NCI-H226 (cell line): ENCODE measurements at places on chromosomes 7 and 10.

GRCh38 chr7:107711301-107711700 lies 32.6 kb upstream of the CBLL1 start:
- DNase-seq = peak; percentile 56

DNA sequence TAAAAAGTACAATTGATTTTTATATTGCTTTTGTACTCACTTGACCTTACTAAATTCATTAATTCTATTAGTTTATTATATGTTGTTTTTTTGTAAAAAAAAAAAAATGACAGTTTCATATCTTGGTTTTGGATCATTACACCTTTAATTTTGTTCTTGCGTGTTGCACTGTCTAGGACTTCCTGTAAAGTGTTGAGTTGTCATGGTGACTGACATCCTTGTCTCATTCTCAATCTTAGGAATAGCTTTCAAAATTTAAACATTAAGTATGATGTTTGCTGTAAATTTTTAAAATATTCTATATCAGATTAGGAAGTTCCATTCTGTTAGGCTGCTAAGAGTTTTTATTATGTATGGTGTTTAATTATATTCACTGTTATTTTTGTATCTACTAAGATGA lies 139.1 kb downstream of the ARHGAP12 start:
- DNase-seq = no peak

DNA sequence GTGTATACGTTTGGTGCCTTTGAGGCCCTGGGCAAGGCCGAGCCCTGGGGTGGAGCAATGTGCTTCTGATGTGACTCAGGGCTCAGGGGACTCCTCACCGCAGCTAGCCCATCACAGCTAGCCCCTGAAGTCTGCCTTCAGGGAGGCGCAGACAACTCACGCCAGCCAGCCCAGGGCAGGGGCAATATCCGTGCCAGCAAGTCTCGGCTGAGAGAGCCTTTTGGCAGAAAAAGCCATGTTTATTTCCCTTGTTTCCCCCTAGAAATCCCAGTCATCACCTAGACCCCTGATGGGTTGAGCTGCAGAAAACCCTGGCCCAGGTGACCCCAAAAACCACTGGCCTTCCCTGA lies 90.4 kb downstream of the CHST15 start:
- no peak for DNase-seq

DNA sequence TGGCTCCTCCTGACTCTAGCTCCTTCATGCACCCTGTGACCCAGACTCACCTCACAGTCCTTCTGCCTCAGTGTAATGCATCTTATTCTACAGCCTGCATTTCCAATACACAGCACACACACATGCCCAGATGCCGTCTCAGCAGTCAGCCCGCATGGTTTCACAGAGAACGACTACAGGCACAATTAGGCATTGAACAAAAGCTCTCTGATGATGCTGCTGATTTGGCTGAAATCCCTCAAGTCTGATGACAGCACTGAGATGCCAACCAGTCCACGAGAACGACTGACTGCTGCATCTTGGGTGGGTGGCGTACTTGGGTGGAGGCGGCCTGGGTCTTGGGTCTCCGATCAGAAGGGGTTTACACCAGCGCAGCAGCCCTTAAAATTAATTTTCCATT lies 200.4 kb downstream of the TAX1BP1 start:
- no peak for DNase-seq

DNA sequence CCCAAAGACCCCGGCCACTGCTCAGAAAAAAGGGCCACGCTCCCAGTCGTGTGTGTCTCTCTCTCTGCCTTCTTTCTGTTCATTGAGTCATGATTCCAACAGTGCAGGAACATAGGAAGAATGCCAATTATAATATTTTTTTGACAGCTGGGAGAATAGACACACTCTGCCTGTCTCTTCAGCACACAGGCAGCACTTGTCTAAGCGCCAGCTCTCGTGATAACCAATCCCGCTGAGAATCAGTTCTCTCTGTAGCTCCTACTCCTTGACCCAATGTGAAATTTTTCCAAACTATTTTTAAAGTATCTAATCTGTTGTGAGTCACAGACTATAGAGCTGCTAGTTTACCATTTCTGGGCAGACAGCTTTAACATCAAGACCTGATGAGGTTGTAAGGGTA lies 145.7 kb upstream of the RHEB start:
- peak; percentile 86 for DNase-seq

DNA sequence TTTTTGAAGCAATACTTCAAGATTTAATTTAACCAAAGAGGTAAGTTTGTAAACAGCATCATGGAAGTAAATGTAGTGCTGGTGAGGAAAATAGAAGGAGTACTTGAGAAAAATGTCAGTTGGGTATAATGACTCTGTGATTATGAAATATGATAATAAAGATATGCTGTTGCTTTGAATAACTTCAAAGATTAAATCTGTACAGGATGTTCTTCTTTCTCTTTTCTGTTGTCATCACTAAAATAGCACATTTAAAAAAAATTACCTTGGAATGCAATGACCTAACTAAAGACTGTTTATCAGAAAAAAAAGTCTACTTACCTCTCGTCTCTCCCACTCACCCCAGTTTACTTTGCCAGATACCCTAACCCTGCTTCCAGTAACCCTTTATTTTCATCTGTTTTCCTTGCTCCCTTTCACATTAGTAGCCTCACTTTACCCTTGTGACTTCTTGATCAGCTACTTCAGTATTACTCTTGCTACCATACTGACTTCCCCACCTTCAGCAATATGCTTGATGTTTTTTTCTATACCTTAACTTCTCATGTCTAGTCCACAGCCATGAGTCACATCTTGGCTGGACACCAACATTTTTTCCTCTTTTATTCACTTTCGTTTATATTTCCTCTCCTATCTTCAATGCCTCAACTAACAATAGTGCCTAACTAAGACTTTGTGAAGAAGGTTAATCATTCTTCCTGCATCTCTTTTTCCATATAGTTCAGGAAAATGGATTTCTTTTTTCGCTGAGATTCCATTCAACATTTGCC lies 29.7 kb upstream of the TAS2R16 start:
- peak; percentile 81 for DNase-seq

DNA sequence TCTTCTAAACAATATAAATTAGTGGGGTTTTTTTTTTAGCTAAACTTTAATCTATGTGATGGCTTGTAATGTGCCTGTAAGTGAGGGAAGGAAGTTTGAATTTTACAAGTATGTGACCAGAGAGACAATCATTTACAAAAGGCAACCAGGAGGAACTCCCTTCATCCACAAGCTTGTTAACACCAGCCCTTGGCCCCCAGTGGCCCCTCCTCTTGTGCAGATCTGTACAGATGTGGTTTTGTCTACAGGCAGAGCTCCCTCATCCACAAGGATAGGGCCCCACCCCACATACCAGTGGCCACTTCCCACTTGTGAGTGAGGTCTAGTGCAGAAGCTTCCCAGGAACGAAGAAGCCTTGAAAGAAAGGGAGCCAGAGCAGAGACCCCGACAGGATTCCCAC lies 234.1 kb upstream of the KMT2E start:
- DNase-seq = no peak

GRCh38 chr10:113064039-113064438 lies 114.0 kb downstream of the TCF7L2 start:
- no peak for DNase-seq

GRCh38 chr10:71610651-71611050 lies 108.9 kb downstream of the C10orf105 start:
- DNase-seq = no peak

- peak; percentile 30 for DNase-seq
Measured at GRCh38 chr7:140326116-140326928, 72.0 kb downstream of the SLC37A3 start.

GRCh38 chr7:156988343-156989185 lies 21.9 kb downstream of the MNX1 start:
- no peak for DNase-seq

GRCh38 chr7:107758667-107759066 lies 14.7 kb downstream of the CBLL1 start:
- no peak for DNase-seq

DNA sequence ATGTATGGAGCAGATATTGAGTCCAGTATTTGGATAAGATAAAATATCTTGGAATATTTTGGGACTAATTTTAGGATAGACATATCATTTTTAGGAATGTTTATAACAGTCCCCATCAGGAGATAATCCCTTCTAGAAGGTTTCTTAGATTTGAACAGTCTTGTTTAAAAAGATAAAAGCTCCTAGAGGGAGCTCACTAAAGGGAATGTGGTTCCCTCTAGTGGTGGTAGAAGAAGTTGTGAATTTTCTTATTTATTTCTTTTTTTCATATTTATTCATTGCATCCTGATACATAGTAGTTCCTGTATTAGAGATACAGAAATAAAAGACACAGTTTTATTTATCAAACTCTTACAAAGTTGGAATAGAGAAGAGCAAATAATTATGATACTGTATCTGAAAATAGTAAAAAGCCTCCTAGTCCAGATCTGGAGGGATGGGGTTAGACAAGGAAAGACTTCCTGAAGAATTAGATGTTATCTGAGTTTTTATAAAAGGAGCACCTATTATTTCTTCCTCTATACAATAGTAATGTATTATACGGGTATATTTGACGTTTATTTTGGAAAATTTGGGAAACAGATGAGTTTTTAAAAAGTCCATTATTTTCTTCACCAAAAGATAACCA lies 24.5 kb upstream of the KLF14 start:
- peak; percentile 3 for DNase-seq

GRCh38 chr7:1054438-1054837 lies 10.1 kb downstream of the GPR146 start:
- DNase-seq = no peak

GRCh38 chr10:51425431-51425830 lies 274.0 kb downstream of the CSTF2T start:
- DNase-seq = no peak

DNA sequence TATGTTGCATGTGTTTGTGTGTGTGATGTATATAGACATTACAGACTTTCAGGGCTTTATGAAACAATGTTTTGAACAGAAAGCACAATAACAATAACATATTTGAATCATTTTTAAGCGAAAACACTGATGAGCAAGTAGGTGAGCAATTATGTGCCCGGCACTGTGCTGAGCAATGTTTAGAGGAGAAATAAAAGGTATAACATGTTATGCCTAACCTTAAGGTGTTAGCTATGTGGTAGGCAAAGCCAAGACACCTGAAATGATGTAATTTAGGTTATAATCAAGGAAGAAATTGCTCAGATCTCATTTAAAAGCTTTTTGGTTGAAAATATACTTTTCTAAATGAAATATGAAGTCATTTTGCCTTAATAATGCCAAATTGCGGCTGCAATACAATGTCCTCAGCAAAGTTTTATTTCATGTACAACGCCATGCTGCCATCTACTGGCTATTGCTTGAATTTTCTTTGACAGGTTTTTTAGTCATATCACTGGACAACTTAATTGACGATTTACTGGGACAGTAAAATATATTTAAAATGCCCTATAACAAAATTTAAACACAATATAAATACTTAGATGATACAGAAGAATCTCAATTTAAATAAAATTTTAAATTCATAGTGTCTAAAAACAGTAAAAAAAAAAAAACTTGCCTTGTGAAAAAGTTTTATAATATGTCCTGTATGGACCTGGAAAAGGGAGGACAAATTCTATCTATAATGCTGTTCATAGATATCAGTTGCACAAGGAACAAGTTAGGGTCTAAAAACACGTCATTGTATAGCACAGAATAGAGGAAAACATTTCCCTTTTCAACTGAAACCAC lies 131.1 kb upstream of the CDK1 start:
- DNase-seq = no peak

DNA sequence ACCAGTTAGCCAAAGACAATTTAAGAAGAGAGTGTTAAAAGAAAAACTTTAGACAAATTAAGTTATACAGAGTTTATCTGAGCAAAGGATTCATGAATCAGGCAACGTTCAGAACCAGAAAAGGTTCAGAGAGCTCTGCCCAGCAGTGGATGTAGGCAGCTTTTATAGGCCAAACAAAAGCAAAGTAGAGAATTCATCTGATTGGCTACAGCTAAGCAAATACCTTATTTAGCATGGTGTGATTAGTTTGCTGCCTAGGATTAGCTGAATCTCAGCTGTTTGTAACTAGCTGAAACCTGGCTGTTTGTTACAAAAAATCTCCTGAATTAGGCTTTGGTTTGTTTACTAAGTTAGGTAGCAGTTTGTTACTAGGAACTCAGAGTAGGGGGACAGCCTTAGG lies 66.0 kb downstream of the SLC25A40 start:
- no peak for DNase-seq

GRCh38 chr10:71840177-71840957 lies 10.7 kb downstream of the PSAP start:
- DNase-seq = peak; percentile 100

- DNase-seq = no peak
Measured at GRCh38 chr7:7868572-7868899, 100.1 kb upstream of the GLCCI1 start.

GRCh38 chr7:79681454-79681853 lies 228.0 kb upstream of the MAGI2 start:
- no peak for DNase-seq

DNA sequence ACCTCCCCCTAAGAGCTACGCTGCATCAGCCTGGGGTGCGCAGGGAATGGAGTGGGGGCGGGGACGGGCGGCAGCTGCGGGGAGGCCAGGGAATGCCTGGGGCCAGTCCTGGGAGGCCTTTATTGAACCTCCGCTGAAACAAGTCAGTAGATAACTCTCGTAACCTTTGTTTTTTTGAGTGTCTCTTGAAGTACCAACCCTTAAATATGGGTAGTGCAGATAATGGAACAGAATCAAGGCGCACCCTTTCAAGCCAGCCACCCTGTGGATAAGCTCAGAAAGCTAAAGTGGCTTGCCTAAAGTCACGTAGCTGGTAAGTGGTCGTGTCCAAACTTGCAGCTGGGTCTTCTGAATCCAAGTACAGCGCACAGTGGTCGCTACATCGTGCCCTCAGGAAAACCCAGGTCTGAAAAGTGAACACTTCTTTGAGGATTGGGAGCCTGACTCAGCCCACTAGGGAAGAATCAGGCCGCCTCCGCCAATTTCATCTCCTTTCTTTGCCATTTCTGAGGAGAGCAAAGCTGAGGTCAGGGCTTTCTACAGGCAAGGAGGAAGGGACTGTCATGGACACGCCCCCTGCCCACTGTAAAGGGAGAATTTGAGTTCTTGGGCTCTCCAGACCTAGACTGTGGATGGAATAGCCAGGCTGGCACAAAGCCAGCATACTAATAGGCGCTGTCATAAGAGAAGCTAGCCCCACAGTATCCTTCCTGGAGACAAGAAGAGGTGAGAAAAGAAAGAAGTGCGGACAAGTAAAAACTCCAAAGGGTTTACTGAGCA lies 3.2 kb upstream of the EGR2 start:
- DNase-seq = no peak
